Uterus (tissue), 4 donors: ENCODE measurements at places on chromosomes 11 and 22. TPM values are rescaled to one million over a fixed set of nuclear protein-coding genes. Genes with fewer than 3 reads are reported as not detected.

The CCDC73 gene
- total RNA-seq = 0.55 TPM

DNA sequence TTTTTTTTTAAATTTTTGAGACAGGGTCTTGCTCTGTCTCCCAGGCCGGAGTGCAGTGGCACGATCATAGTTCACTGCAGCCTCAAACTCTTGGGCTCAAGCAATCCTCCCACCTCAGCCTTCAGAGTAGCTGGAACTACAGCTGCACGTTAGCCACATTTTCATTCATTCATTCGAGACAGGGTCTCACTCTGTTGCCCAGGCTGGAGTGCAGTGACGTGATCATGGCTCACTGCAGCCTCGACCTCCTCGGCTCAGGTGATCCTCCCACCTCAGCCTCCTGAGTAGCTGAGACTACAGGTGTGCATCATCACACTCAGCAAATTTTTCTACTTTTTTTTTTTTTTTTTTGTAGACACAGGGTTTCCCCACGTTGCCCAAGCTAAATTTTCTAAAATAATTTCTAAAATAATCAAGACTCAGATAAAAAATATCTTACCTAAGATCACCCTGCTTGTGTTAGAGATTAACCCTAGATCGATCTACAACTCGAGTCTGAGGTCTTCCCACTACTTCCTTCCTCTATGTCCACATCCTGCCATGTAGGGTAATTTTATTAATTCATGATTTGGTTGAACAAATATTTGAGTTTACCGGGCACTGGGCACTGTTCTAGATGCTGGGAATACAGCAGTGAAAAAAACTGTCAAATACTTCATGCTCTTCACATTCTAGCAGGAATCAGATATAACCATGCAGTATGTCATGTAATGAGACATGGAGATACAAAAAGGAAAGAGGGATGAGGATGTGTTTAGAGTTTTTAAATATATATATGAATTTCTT, 15.1 kb downstream of the EIF4G2 start:
- DNase-seq = no peak

DNA sequence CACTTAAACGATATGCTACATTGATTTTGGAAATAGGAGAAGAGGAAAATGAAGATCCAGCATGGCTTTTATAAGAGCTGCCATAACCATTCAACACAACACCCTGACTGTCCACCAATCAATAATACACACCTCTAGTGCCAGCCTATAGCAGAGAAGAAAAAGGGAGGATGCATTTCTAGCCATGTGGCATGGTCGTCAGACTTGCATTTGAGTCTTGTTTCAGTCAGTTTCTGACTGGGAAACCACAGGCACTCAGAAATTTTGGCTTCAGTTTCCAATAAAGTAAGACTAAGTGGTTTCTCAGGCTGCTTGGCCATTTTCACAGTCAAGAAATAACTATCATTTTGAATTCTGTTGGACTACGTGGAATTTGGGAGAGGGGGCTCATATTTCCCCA, 523.5 kb upstream of the LRRC4C start:
- no peak for DNase-seq

GRCh38 chr11:116042146-116042545, 537.9 kb upstream of the CADM1 start:
- no peak for DNase-seq

- DNase-seq = no peak
These were observed 11.4 kb downstream of the AASDHPPT start for GRCh38 chr11:106088896-106089295.
